ENCODE measurements at places on chromosomes 1 and 21.

GRCh38 chr21:17050156-17050555 is 462.7 kb upstream of the CXADR start:
- DNase-seq, result no peak

- DNase-seq, result no peak
These were observed 69.0 kb downstream of the GADD45A start for GRCh38 chr1:67753776-67754525.

GRCh38 chr1:4847711-4848110 is 193.3 kb downstream of the AJAP1 start:
- DNase-seq, result no peak

DNA sequence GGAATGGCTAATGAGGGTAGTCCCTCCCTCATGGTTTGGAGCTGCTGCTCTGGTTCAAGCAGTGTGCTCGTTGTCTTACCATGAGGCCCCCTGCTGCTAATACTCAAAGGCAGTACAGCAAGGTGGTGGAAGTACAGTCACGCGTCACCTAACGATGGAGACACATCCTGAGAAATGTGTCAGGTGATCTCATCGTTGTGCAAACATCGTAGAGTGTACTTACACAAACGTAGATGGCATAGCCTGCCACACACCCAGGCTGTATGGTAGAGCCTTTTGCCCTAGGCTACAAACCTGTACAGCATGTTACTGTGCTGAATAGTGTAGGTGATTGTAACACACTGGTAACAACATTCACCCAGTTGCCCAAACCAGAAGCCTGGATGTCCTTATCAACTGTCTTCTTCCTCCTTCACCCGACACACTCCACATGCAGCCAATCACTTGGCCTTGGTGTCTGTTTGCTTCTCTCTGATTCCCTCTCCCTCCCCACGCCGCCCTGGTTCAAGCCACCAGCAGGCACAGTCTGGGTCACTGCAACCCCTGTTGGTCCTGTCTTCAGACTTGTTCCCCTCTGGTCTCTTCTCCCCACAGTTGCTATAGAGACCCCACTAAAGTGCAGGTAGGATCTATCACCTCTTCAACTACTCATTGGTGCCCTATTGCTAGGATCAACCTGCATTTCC is 6.0 kb upstream of the KCNA2 start:
- no peak for DNase-seq

- DNase-seq, result no peak
These were observed 21.1 kb upstream of the IL22RA1 start for GRCh38 chr1:24164004-24164403.

- DNase-seq, result no peak
These were observed 198.7 kb downstream of the KCNJ6 start for GRCh38 chr21:37717534-37717933.

DNA sequence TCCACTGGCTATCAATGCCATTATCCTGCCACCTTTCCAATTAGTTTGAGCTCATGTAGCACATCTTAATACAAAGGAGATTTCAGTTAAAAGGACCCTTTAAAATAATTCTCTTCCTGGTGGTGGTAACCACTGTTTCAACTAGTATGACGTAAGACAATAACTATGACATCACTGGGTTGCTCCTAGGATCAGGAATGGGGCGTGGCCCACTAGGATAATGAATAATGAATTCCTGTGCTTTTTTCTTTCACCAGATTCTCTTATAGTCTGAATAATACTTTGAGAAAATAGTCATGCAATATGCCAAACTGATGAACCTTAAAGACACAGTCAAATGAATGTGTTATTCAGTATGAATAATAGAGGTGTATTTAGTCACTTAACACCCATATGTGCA is 10.6 kb upstream of the KIFAP3 start:
- no peak for DNase-seq

DNA sequence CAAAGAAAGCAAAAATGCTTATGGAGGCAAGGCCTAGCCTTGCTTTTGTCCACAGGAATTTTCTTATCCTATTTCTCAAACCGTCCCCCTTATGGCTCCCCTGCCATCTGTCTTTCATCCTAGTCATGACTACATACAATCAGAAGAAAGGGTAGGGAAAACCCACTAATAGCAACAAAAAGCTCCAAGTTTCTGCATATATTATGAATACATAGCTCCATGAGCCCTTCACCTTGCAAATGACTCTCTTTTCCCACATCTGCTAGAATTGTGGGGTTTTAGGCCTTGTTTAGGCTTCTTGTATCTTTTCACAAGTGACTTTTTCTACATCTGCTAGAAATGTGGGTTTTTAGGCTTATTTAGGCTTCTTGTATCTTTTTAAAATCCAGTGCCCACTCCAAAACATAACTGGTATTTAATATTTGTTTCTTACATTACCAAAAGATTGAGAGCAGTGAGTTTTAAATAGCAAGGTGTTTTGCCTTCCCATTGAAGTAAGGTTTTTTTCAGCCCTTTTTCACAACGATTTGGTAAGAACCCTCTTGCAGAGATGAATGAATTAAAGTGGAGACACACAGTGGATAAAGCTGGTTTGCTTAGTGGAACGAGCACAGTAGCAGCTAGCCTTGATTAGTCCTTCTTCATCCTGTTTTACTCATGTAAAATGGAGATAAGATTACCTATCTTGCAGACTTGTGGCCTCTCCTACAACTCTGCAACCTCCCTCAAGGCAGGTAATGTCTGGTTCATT is 4.4 kb downstream of the GADD45A start:
- no peak for DNase-seq

DNA sequence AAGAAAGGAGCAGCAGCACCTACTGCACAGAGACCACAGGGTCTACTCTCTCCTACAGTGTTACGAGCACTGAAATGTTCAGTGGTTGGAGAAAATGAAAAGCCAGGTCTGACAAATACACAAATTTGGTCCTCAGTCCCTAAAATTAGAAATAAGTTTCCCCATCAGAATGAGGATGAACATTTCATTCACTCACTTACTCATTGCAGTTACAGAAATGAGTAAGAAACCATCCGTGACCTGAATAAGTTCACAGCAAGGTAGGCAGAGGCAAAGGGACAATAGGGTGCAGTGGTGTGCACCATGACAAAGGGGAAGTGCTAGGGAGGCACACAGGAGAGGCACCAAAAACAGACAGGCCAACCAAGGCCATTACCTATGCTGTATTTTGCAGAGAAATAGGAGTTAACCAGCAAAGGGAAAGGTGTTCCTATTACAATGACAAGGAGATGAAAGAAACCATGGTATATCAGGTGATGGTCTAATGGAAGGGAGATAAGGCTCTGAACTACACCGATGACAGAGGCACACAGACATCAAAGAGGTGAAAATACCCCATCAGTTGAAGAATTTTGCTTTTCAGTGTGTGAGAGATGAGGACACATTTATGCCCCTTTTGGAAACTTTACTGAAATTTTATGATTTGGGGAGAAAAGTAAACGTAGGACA is 29.4 kb downstream of the VAV3 start:
- no peak for DNase-seq

DNA sequence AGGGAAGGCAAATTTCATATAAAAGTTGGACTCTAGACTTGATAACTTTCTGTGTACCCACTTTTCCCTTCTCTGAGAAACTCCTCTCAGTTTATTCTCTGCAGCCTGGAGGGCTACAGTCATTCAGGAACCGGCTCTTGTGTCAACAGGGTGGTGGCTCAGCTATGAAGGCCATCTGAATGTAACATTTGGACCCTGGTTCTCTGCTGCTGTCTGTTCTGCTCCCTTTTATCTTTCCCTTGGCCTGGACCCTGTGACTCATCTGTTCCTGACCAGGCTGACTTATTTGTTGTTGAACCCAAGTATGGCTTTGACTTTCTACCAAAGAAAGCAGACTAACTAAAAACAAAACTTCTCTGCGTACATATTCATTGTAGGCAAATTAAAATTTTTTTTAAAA is 75.4 kb downstream of the CENPF start:
- no peak for DNase-seq

Data from ecto neural progenitor cell (in vitro differentiated cells).